ENCODE measurements at places on chromosomes 1 and 21. TPM values are rescaled to one million over a fixed set of nuclear protein-coding genes. Genes with fewer than 3 reads are reported as not detected.

Gene SLC25A34
- total RNA-seq = 1.6 TPM

- DNase-seq = no peak
These were observed 161.9 kb downstream of the ZBTB18 start for GRCh38 chr1:244212797-244213475.

DNA sequence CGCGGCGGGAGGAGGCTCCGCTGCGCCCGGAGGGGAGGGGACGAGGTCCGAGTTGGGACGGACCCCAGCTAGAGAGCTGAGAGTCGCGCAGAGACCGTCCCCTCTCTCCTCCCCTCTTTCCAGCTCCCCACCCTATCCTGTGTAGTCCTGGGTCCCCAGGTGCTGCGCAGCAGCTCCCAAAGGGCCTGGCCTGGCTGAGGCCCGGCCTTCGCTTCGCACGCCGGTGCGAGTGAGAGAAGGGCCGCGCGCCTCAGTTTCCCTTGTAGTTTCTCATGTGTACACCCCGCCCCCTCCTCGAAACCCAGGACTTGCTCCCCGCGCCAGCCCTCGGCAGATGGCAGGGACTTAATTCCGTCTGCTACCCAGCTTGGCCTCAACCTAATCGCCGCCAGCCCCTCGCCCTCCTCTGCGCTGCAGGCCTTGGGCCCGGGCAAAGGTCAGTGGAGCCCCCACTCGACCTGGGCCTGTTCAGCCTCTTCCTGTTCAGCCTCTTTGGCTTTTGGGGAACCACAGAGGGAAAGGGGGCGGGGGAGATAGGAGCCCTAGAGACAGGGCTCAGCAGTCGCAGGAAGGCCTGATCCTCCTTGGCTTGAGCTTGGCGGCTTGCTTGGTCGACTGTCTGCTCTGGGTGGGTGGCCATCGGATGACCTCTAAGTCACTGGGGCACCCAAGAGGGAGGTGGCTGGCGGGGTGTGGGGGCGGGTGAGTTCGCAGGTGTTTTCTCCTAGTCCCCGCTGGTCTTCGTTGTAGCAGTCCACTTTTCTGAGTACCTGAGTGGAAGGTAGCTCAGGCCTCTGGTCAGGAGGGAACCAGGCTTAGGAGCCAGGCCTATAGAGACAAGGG is 1.0 kb downstream of the ZNF687 start:
- peak; percentile 71 for DNase-seq

DNA sequence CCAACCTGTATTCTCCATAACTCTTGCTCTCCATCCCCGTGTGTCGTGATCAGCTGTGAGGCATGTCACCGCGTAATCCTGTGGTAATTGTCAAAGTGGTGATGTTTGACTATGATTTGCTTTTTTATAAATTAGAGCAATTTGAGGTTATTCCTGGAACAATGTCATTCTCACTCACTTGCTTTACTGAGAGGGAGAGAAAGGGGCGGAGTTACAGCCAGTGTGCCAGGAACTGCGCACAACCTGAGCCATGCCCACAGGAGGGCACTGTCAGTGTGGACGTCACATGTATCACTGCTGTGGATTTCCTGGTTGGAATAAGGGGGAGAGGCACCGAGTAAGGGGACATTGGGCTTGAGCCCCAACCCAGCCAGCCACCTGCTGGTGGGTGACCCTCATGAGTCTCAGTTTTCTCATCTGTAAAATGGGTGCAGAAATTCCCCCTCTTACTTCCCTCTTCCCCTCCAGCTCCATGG is 6.9 kb downstream of the ADGRB2 start:
- no peak for DNase-seq

Gene CTSE
- 1.1 TPM for total RNA-seq

DNA sequence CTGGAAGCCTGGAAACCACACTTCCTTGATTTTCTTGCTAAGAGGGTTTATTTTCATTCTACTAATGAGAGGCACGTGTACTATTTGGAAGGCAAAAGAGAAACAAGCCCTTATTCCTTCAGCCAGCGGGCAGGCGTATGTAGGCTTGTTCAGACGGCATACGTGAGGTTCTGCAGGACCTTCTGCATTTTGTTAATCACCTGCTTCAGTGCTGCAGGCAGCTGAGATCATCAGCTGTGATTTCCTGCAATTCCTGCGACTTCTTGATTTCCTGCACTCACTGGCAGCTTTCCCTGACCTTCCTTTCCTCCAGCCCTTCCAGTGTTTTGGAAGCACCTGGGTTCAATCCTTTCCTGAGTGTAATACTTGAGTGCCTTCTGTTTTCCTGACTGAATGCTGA is 43.4 kb downstream of the TSNAX start:
- no peak for DNase-seq
